ENCODE measurements at places on chromosomes 5 and 9.
A peak's percentile ranks its signal among the peaks of the same experiment; 100 is the strongest.

- H3K27me3 ChIP-seq, result no peaks in the 10 kb centered on the region
- H3K36me3 ChIP-seq, result no peaks in the 10 kb centered on the region
- DNase-seq, result no peak
- no peak overlapping the region for H3K4me3 ChIP-seq
Measured at GRCh38 chr9:18675332-18675731, 201.4 kb downstream of the ADAMTSL1 start.

DNA sequence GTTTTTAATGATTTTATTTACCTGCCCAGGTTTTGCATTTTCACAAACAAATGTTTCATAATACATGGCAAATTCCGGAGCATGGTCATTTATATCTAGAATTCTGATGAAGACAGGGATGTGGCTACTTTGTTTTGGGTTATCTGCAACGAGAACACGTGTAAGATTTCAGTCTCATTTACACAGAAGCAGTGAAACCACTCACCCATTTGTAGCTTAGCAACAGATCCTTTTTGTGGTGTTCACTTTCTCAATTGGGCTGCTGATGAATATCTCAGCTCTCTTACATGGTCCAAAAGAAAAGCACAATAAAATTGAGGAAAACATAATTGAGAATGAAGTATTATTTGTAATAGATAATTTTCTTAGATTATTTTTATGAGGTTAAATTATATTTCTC lies 148.6 kb downstream of the CDH9 start:
- H3K27me3 ChIP-seq, result no peaks in the 10 kb centered on the region
- no peak for DNase-seq
- H3K27ac ChIP-seq, result no peak overlapping the region
- no peak overlapping the region for H3K4me3 ChIP-seq
- H3K36me3 ChIP-seq, result no peaks in the 10 kb centered on the region
- no peaks in the 10 kb centered on the region for H3K4me1 ChIP-seq

GRCh38 chr9:130041648-130042405 lies 1.2 kb downstream of the FNBP1 start:
- H3K4me3 ChIP-seq, result peak overlapping the region; percentile 59
- H3K27ac ChIP-seq, result no peak overlapping the region
- no peaks in the 10 kb centered on the region for H3K36me3 ChIP-seq
- H3K27me3 ChIP-seq, result peaks cover 3% of the 10 kb centered on the region
- no peak for DNase-seq
- 0 out of 2 replicates have a peak, but pooled peaks cover 3% of the 10 kb centered on the region for H3K4me1 ChIP-seq

DNA sequence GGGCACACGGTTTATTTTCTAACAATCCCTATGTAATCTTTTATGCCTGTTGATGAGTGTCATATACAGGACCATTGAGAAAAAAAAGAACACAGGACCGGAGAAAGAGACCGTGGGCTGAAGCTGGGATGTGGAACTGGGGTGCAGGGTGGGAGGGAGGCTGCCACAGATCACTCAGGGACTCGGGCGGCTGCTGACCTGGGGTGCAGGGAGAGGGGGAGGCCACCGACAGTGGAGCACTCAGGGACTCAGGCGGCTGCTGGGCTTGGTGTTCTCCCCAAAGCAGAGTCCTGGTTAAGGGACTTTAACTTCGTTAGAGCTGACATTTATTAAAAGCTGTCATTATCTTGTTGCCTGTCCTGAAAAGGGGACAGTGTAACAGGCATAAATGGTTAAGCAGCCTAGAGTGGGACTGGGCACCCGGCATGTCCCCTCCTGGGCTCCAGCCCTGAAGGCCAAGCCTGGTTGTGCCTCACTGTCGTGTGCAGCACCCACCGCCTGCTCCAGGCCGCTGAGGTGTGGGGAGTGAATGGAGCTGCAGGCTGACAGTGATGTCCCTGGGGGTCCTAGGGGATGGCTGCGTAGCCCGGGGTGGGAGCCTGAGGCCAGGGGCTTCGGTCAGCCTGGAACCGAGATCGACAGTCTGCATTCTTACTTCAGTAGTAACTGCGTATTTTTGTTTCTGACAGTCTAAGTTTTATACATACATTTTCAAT lies 14.0 kb downstream of the NDUFS6 start:
- no peak overlapping the region for H3K27ac ChIP-seq
- H3K36me3 ChIP-seq, result peaks cover 34% of the 10 kb centered on the region
- no peak for DNase-seq
- no peaks in the 10 kb centered on the region for H3K27me3 ChIP-seq
- H3K4me1 ChIP-seq, result no peaks in the 10 kb centered on the region
- no peak overlapping the region for H3K4me3 ChIP-seq

DNA sequence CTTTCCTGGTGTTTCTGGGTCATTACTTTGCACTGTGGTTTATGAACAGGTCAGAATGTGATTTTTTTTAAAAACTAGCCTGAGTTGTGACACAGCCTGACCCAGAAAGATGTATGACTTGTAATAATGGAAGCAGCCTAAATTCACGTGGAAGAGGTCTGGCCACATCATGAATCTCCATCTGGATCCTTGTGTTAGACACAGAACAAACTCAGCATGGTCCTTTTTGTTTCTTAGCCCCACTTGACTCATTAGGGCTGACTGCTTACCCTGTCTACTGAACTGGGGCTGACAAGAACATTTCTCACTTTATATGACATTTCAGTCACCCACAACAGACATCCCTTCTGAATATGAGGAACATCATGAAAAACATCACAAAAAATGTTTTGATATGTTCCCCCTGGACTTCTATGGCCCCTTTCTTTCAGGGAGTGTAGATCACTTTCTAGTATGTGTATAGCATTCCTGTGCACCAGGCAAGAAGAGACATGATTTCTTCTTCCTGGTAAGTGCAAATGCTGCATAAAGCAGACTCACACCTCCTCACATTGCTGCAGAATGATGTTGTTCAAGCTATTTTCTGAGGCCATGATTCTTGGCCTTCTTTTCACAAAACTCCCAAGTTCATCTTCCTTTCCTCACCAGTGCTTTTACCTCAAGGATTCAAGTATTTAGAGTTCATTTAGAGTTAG lies 52.3 kb downstream of the ZNF622 start:
- DNase-seq, result no peak
- no peak overlapping the region for H3K4me3 ChIP-seq
- no peaks in the 10 kb centered on the region for H3K4me1 ChIP-seq

DNA sequence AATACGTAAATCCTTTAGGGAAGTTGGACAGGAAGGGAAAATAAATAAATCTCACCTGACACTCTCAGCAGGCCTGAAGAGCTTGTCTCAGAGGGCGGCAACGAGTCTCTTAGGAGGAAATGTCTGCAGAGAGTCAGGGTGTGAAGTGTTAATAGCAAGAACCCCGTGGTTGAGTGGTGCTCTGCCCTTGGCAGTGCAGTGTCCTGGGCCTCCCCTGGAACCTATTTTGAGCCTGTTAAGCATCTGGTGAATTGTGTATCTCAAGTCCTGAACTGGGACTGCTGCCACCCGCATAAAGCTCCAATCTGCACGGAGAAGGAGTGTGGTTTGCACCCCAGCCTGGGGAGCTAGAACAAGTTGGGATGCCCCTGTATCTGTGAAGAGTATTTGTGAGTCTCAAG lies 211.8 kb downstream of the GOLPH3 start:
- H3K27me3 ChIP-seq, result no peaks in the 10 kb centered on the region
- peaks cover 2% of the 10 kb centered on the region for H3K4me1 ChIP-seq
- no peak for DNase-seq
- H3K27ac ChIP-seq, result no peak overlapping the region

- no peak overlapping the region for H3K27ac ChIP-seq
- H3K4me3 ChIP-seq, result peak overlapping the region; percentile 85
- H3K4me1 ChIP-seq, result peaks cover 8% of the 10 kb centered on the region
- no peak for DNase-seq
- H3K36me3 ChIP-seq, result no peaks in the 10 kb centered on the region
Measured at GRCh38 chr9:136847826-136848392, 1.3 kb upstream of the PHPT1 start.

DNA sequence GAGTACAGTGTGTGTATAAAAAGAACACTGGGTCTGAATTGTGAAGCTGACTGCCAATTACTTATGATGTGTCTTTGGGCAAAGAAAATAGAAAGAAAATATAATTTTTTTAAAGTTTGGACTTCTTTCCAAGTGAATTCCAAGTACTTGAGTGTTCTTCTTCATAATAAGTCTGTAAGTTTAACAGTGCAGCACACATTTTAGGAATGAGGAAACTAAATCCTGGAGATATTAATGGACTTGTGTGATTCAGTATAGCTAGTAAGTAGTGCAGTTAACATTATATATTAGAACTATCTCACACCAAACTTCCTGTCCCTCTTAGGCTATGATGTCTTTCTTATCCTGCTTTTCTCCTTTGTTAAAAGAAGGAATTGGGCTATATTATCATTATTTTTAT lies 1953.8 kb downstream of the MAT2B start:
- H3K36me3 ChIP-seq, result no peaks in the 10 kb centered on the region
- no peak overlapping the region for H3K27ac ChIP-seq
- no peak for DNase-seq
- H3K4me3 ChIP-seq, result no peak overlapping the region

GRCh38 chr5:87944553-87945285 lies 323.9 kb downstream of the TMEM161B start:
- no peaks in the 10 kb centered on the region for H3K36me3 ChIP-seq
- H3K4me3 ChIP-seq, result no peak overlapping the region
- no peak overlapping the region for H3K27ac ChIP-seq
- H3K27me3 ChIP-seq, result no peaks in the 10 kb centered on the region
- H3K4me1 ChIP-seq, result no peaks in the 10 kb centered on the region

- no peak for DNase-seq
- H3K4me1 ChIP-seq, result no peaks in the 10 kb centered on the region
- no peaks in the 10 kb centered on the region for H3K27me3 ChIP-seq
- no peak overlapping the region for H3K27ac ChIP-seq
- H3K4me3 ChIP-seq, result no peak overlapping the region
Measured at GRCh38 chr9:98888801-98889421, 54.8 kb upstream of the COL15A1 start.

DNA sequence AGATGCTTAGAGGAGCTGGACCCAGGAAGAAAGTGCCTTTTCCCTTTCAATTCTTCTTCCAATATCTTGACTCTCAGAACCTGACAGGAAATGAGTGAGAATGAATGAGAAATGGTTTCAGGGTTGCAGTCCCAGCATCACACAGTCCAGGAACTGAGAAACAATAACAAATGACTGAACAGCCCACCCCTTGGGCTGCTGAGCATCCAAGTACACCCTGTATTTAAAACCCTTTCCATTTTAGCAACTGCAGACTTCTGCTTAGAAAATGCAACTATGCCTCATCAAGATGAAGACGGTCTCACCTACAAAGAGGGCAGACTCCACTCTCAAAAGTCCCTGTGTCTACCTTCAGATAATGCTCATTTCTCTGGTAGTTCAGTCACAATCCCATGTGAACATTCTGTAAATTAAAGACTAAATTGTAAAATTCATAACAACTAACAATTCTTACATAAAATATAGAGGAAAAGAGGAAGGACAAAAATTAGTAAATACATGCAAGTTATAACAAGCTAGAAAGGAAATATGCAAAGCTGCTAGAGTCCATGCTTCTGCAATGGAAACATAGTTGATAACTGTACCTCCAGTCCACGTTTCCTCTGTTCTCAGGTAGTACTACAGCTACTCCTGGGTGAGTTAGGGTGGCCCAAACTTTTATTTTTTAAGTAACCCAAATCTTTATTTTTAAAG lies 316.5 kb downstream of the ICE1 start:
- H3K27ac ChIP-seq, result no peak overlapping the region
- H3K36me3 ChIP-seq, result no peaks in the 10 kb centered on the region
- H3K4me3 ChIP-seq, result no peak overlapping the region
- no peak for DNase-seq
- H3K27me3 ChIP-seq, result no peaks in the 10 kb centered on the region

- H3K27me3 ChIP-seq, result no peaks in the 10 kb centered on the region
- H3K36me3 ChIP-seq, result no peaks in the 10 kb centered on the region
- no peak overlapping the region for H3K4me3 ChIP-seq
- no peak overlapping the region for H3K27ac ChIP-seq
- no peaks in the 10 kb centered on the region for H3K4me1 ChIP-seq
Measured at GRCh38 chr5:129135633-129136032, 41.1 kb downstream of the ISOC1 start.

Data from iPS DF 6.9 (cell line).